ENCODE measurements at places on chromosomes 4 and X. TPM values are rescaled to one million over a fixed set of nuclear protein-coding genes. Genes with fewer than 3 reads are reported as not detected.

The SSX1 gene
- 6.0 TPM for total RNA-seq

The ZNF157 gene
- total RNA-seq, result 0.63 TPM

The DCAF12L1 gene
- 27.0 TPM for total RNA-seq

The SCML1 gene
- 83.4 TPM for total RNA-seq

The HSD17B13 gene
- 0.94 TPM for total RNA-seq

The IL13RA1 gene
- total RNA-seq, result 28.8 TPM

The SLC30A9 gene
- total RNA-seq, result 52.0 TPM

The IL2RG gene
- total RNA-seq, result 7.7 TPM

The LEF1 gene
- 35.0 TPM for total RNA-seq

The ZFP42 gene
- total RNA-seq, result 1.2 TPM

The ITM2A gene
- total RNA-seq, result 24.7 TPM

The TRIM2 gene
- total RNA-seq, result 10.7 TPM

The FGG gene
- total RNA-seq, result 0.25 TPM

The BEND2 gene
- 20.0 TPM for total RNA-seq

The ARL9 gene
- total RNA-seq, result 4.7 TPM

The RPL9 gene
- 1,313 TPM for total RNA-seq

The AKAP14 gene
- total RNA-seq, result 24.0 TPM

The CCSER1 gene
- 82.8 TPM for total RNA-seq

The BEX1 gene
- total RNA-seq, result 233 TPM

The GABRB1 gene
- total RNA-seq, result 0.50 TPM

The PPID gene
- 25.1 TPM for total RNA-seq

The DGKK gene
- 0.39 TPM for total RNA-seq

The ZNF827 gene
- total RNA-seq, result 46.8 TPM

The FGFBP2 gene
- 19.4 TPM for total RNA-seq

The DMP1 gene
- 1.5 TPM for total RNA-seq

The PPEF2 gene
- total RNA-seq, result 0.50 TPM

The ATP2B3 gene
- 0.16 TPM for total RNA-seq

The PNMA5 gene
- total RNA-seq, result 13.0 TPM

The RIPPLY1 gene
- total RNA-seq, result not detected

The OPHN1 gene
- 5.7 TPM for total RNA-seq

The PGAM4 gene
- not detected for total RNA-seq

The TMEM47 gene
- total RNA-seq, result 12.7 TPM

The S100P gene
- total RNA-seq, result 0.19 TPM

The NLGN4X gene
- 10.4 TPM for total RNA-seq

The GRK4 gene
- total RNA-seq, result 33.8 TPM

The SPIN3 gene
- total RNA-seq, result 13.8 TPM

The HAND2 gene
- total RNA-seq, result 12.3 TPM

The MAGEC2 gene
- 52.8 TPM for total RNA-seq

The NUDT11 gene
- 109 TPM for total RNA-seq

The HDX gene
- 4.9 TPM for total RNA-seq

The SAGE1 gene
- total RNA-seq, result 3.9 TPM

The CXCL10 gene
- not detected for total RNA-seq

The TRAM1L1 gene
- 8.3 TPM for total RNA-seq

The CXCL1 gene
- total RNA-seq, result 0.74 TPM

The SPANXN1 gene
- total RNA-seq, result not detected

The TLL1 gene
- 1.1 TPM for total RNA-seq

The SPANXA2 gene
- total RNA-seq, result 27.2 TPM

The SLC16A2 gene
- total RNA-seq, result 2.6 TPM

The LONRF3 gene
- total RNA-seq, result 9.7 TPM

The ARHGAP36 gene
- 2.4 TPM for total RNA-seq
